ENCODE measurements at places on chromosomes 3 and 15. TPM values are rescaled to one million over a fixed set of nuclear protein-coding genes. Genes with fewer than 3 reads are reported as not detected.

DNA sequence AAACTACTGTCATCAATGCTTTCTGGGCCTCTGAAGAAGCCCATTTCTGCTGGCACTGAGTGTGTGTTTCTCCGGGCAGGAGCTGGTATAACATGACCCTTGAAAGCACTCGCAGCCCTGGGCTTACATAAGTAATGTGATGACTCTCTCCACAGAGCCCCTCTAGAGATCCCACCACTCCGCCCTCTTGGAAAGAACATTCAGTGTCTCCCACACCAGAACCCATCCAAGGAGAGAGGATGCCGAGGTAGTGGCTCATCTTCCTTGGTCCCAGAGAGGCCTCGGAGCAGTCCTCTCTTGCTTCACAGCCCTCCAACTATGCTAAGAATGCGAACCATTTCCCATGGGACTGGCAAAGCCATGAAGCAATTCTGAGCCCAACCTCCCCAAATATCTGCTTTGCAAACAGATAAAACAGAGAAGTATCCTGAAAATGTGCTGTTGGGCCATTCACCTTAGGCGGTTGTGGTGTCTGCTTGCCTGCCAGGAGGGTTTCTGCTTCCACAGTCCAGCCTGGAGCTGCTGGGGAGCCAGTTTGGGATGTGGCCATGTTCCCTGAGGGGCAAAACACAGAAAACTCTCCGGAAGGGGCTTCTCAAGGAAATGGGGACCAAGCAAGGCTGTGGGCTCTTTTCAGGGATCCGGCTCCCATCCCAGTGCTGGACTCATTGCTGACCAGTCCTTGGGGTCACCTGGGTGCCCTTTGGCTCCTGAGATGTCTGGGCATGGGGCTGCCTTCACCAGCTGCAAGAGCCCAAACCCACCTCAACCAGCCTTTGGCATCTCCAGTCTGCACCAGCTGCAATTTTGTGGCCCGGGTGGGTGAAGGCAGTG, 47.3 kb downstream of the AMOTL2 start:
- peak; percentile 25 for DNase-seq

DNA sequence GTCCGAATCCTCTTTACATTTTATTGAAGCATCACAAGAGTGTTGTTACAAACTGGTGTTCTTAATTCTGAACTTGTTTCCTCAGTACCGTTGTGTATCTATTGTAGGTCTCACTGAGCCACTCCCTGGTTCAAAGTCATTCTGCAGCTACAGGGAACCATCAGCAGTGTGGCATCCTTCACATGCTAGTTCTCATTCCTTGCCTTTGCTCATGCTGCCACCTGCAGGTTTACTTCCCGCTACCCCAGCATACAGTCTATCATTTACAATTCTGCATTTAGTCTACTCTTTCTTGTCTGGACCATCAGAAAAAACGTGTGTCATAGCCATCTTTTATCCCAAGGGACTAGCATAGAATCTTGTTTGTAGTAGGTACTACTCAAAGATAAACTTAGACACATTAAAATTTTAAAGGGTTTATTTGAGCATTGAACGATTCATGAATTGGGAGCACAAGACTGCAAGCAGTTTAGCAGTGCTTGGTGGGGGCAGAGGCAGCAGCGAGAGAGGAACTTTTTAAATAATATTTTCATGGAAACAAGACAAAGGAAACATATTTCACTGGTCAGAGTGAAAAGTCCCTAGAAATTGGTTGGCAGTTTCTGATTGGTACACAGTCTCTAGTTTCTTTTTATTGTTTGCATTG, 402.1 kb downstream of the CADM2 start:
- no peak for DNase-seq

DNA sequence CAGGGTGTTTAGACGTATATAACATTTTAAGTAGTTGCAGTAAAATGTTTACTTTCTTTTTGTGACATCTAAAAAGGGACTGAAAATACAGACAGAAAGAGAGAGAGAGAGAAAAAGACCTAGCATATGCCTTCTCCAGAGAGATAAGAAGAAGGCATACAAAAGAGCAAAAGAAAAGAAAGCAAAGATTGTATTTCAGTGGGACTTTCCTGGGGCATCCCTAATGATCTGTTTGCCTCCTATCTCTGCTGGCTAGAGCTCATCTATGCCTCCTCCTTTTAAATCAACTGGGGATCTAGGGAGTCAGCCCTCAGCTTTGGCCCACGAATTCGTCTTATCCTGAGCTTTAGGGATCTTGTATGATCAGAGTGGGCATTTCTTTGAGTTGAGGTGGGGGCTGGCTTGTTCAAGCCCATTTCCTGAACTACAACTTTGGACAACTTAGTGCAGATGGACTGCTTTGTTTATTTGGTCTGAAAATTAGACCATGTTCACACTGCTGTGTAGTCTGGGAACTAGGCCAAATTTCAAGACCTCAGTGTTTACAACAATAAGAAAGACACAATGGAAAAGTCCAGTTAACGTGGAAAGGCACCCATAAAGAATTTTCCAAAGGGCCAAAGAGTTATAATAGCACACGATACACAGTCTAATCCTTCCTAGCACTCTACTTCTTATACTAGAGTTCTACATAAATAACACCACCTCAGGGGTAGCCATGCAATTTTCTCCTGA, 61.0 kb downstream of the ATP8B4 start:
- DNase-seq, result no peak

DNA sequence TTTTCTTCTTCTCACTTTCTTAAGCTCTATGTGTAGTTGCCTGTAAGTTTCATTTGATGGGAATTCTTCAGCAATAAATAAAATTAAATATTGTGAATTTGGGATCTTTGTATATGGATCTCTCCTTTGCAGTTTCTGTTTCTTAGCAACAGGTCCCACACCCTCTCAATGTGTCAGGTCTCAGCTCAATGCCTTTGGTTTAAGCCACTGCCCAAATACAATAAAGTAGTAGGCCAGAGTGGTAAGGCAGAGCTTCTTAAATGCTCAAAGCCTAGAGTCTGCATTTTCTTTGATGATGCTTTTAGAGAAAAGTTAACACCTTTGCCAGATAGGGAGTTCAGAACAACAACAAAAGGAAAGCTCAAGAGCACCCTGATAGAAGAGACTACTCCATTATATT, 343.7 kb downstream of the NSUN3 start:
- DNase-seq, result no peak

GPR176 gene
- 1.6 TPM for total RNA-seq

FSD2 gene
- 108 TPM for total RNA-seq

- no peak for DNase-seq
Observed at GRCh38 chr3:17514597-17514996, 227.8 kb downstream of the TBC1D5 start.

- no peak for DNase-seq
Observed at GRCh38 chr15:89058876-89059405, 29.3 kb upstream of the ABHD2 start.

UNC13C gene
- total RNA-seq, result 0.22 TPM

DNA sequence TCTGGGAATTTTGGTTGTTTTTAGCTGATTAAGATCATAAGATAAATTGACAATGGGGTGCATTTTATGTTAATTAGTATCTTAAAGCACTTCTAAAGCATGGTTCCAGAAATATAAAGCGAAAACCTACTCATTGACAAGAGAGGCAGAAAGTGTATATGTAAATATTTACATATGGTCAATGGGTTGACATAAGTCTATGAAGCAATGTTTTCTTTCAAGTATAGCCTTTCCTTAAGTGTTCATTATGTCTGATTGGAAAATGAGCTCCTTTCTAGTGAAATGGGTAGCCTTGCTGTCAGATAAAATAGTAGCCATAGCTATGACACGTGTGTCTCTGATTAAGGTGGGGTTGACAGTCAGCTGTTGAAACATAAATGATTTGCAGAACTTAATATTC, 365.2 kb upstream of the AGTR1 start:
- no peak for DNase-seq

GRCh38 chr3:179828738-179829137, 175.9 kb downstream of the USP13 start:
- DNase-seq, result no peak

PIF1 gene
- 0.41 TPM for total RNA-seq

GPR149 gene
- total RNA-seq, result not detected

- peak; percentile 81 for DNase-seq
Observed at GRCh38 chr15:78108300-78109084, 16.1 kb downstream of the SH2D7 start.

SERINC4 gene
- total RNA-seq, result 0.44 TPM

ADIPOQ gene
- total RNA-seq, result 0.69 TPM

GRCh38 chr3:177523067-177523675, 325.9 kb upstream of the TBL1XR1 start:
- DNase-seq, result no peak

DNA sequence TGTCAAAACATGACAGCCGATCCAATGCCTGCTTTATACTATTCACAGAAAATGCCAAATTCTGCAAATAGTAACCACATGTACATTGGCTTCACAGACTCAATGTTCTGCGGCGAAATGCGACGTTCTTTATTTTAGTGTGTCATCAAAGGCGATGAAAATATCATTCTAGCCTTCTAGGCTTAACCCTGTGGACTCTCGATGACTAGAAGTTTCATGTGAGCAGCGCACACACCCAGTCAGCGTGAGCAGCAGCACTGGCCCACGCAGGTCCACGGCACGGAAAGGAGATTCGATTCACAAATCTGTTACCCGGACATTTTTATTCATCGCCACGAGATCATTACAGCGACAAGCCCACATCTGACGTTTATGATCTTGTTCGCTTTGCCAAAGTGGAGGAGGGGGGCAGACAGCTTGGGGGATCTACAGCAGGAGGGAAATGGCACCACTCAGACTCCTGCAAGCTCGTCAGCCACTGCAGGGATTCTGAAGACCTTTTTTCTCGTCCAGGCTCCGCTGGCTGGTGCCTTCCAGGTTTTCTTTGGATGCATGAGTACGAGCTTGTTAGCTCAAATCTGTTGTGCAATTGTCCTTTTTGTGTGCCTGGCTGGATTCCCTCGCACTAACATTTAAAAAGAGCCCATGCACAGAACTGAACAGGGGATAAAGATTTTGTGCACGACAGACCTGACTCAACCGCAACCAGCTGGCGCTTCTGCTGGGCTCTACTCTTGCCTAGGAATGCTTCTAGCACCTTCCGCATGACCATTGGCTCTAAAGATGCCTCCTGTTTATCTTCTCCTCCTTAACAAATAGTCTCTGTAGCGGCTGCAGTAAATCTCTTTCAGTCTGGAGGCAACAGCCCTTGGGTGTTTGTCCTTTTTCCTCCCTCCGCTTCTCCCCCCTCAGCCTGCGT, 938.4 kb downstream of the MCTP2 start:
- DNase-seq, result no peak

GRCh38 chr3:156217674-156218352, 97.4 kb downstream of the KCNAB1 start:
- no peak for DNase-seq

TIMP4 gene
- total RNA-seq, result 12.3 TPM

LRRC2 gene
- total RNA-seq, result 114 TPM
